ENCODE measurements at places on chromosomes 5 and 9.

GRCh38 chr9:85425153-85425611, 316.6 kb downstream of the AGTPBP1 start:
- peak; percentile 49 for DNase-seq

- peak; percentile 33 for DNase-seq
Observed at GRCh38 chr9:108382310-108382709, 473.5 kb downstream of the ACTL7B start.

DNA sequence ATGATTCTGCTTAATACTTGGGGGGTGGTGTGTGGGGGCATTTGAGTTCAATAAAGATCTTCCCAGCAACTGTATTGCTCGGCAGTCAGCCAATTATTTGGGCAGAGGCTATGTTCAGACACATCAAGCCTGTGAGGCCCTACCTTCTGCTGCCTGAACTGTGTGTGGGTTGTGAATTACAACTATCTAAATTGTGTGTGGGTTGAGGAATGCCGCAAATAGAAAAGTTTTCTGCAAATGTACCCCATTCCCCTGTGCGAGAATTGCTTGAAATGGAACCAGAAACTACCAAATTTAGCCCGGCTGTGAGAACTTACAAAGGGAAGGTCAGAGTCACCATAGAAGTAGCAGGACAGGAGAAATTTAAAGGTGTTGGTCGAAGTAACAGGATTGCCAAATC, 360.0 kb upstream of the PIK3R1 start:
- no peak for DNase-seq

DNA sequence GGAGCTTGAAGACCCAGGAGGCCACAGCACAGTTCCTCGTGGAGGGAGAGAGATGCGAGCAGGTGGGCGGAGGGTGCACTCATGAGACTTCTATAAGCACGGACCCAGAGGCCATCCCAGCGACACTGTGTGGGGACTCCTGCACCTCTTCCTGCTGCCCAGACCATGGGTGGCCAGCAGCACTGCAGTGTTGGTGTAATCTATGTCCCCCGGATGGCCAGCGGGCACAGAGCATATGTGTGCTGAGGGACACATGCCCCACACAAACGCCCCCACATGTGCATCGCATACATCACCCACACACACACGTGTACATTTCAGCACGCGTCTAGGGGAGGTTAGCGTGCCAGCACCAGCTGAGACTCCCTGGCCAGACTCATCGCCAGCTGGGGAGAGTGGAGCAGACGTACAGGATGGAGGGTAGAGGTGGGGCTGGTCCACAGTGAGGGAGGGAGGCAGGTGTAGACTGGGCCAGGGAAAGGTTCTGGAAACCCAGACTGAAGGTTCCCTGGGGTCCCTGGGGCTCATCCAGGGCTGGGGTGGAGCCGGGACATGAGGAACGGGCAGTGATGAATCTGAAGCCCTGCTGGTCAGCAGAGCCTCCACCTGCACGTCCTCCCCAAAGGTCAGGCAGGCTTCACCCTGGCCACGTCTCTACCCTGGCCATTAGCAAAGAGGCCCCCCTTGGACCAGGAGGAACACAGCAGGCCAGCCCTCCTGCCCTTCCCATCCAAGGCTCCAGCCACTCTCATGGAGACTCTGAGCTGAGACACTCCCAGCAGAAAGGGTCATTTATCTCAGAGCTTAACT, 27.6 kb downstream of the ADAMTS2 start:
- no peak for DNase-seq

GRCh38 chr9:114691046-114691955, 9.3 kb upstream of the TEX48 start:
- DNase-seq: no peak

GRCh38 chr5:175059687-175060211, 335.4 kb downstream of the MSX2 start:
- DNase-seq: peak; percentile 22

DNA sequence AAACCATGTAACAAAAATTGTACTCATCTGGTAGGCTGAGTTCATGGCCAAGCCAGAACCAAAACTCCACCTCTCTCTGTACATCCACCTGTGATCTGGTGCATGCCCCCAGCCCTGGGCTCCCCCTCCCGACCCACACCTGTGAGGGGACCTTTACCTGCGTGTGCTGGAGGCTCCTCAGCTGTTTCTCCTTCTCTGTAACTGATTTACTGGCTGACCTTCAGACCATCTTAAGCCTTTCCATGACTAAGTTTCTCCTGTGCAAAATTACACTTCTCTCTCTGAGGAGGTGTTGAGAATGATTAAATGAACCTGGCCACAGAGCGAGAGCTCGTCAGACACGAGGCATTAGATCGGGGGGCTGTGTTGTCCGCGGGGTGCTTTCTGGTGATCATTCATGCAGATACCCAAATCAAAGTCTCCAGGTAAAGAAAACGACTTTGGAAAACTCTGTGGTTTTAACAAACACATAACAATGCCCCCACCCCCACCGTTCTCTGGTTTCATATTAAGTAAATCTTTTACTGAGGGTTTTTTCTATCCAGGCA, 136.4 kb downstream of the SEMA5A start:
- no peak for DNase-seq

DNA sequence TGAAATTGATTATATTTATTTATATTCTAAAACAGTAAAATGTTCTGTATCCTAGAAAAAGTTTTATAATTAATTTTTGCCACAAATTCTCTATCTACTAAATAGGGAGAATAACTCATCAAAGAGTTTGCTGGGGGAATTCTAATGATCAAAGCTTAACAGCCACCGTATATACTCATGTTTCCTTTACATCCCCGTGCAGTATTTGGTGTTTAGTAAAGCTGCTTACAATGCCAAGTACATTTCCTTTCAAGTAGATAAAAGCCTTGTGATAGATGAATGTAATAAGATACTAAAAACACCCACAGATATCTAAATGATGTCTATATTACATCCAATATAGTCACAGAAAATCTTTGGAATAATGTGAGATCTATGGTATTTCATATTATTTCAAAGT, 312.2 kb downstream of the HCN1 start:
- no peak for DNase-seq

DNA sequence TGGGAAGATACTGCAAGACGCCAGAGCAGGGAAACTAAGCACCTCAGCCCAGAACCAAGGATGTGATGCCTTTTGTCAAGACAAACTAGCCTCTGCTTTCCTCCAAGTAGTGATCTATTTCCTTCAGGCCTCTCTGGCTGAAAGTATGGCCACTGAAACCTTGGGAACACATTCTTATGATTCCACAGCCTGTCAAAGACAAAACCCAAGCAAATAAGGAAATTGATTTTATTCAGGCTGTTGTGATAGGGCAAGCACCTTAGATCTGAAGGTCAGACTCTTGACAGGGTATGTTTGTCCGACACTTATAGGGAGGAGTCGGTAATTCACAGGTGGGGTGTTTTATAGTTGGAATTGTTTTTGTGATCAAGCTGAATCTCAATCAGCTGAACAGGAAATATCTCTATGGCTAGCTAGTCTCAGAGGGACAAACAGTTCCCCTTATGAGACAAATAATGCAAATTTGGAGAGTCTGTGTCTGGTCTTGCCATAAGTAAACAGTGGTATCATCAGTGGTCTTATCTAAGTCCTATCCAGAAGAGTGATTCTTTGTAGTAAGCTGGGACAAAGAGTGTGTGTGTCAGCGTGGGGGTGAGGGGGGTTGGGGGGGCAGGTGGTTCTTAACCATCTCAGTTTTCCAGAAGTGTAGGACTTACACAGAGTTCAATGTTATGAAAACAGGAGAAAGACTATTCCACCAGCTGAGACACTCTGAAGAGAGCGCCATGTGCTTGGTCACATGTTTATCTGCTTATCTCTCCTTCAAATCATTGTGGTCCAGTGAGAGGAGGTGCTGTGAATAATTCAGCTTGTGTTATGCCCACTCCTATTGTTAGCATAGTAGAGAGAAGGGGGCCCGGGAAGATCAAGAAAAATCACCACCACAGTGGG, 6.7 kb upstream of the ZCCHC10 start:
- no peak for DNase-seq

Measured in cerebellar cortex (tissue), 1 donor.